NCI-H1694 treated with DMSO at 0.1 percent for 48 hours (cell line): ENCODE measurements at places on chromosomes 3 and 15.
A peak's percentile ranks its signal among the peaks of the same experiment; 100 is the strongest.

DNA sequence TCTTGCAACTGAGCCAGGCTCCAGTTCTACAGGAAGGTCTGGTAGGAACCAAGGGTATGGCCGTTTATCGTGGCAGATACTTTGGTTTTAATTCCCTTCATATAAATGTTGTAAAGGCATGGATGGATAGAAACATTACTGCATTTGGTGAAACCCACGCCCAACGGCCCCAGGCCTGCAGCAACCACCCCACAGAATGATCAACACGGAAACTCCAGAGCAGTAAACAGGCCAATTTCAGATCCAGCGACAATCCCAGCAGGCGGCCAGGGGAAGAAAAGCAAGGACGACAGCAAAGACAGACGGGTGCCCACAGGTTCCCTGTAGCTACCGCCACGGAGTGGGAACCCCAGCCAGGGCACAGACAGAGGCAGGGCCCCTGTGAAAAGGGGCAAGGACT, 32.6 kb upstream of the PCSK6 start:
- no peak for DNase-seq

- peak; percentile 30 for DNase-seq
These were observed 326.6 kb downstream of the ARPP21 start for GRCh38 chr3:35965908-35966307.

GRCh38 chr15:67760901-67761300, 64.4 kb upstream of the SKOR1 start:
- no peak for DNase-seq

DNA sequence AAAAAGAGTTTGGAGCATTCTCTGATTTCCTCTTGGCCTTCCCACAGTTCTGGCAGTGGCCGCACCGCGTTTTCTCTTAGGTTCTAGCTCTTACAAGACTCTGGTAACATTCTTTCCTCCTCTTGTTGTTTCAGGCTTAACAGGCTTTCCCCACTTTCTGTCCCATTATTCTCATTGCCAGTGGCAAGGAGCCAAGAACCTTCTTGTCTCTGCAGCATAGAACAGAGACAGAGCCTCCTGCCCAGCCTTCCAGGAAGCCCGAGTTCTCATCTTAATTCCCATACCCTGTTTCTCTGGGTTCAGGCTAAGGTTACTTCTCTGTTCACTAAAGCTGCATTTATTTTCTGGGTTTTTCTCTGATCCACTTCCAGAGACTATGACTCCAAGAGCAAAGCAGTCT, 61.1 kb downstream of the DUT start:
- DNase-seq, result peak; percentile 13

DNA sequence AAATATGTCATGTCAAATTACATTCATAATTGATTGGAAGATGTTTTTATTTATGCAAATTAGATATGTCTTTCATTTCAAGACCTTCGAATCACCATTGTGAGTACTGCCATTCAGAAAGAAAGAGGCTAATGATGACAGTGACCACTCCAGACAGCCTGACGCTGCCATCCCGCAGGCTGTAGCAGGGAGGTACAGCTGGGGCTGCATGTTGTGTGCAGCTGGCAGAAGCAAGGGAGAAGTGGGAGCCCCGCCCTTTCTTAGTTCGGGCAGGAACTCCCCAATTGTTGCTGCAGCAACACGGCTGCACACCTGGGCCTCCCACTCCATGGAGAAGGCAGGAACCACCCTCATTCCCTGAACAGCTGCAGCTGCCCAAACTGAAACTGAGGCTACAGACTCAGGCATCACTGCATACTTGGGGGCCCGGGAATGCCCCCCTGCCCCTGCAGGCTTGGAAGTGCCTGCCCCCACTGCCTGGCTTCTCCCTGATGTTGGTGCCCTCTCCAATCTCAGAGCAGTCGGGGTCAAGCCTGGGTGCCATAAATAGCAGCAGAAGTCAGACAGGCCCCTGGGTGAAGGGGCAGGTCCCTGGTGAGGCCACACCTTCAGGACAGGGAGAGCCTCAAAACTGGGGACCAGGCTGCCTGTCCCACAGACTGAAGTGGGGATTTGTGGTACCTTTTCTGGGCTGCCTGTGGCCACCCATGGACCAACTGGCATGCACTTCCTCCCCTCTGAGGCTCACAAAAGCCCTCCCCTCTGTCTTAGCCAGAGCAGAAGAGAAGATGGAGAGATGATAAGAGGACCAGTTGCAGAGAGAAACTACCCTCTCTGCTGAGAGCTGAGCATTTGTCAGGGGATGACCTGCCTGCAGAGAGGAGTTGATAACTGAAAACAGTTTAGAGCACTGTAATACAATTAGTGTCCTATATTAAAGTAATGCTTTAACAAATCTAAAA, 964.6 kb downstream of the SI start:
- no peak for DNase-seq

DNA sequence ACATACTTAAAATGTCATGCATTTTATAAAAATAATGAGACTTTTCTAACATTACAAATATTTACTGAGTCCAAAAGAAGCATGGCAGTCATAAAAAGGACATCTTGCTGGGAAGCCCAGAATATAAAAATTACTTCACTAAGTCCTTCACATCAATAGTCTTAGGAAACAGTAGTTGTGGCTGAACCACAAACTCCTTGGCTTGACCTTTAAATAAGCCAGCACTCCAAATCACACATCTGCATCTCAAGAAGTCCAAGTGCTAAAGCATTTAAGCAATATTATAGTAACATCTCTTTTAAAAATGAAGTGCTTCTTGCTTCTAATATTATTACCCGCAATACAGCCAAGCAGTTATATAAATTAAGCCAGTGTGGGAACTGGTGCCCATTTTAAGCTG, 8.8 kb downstream of the CCNL1 start:
- DNase-seq, result no peak

- DNase-seq, result no peak
These were observed 239.0 kb downstream of the ZNF621 start for GRCh38 chr3:40763807-40764206.

- DNase-seq, result no peak
These were observed 77.1 kb downstream of the PDZRN3 start for GRCh38 chr3:73547427-73548248.

- peak; percentile 32 for DNase-seq
These were observed 23.5 kb downstream of the MYH15 start for GRCh38 chr3:108486941-108487340.

GRCh38 chr3:152738656-152739055, 96.3 kb upstream of the P2RY1 start:
- DNase-seq, result no peak

GRCh38 chr3:140244893-140245292, 309.9 kb downstream of the CLSTN2 start:
- no peak for DNase-seq

- no peak for DNase-seq
These were observed 83.5 kb downstream of the C3orf70 start for GRCh38 chr3:185069037-185070030.

DNA sequence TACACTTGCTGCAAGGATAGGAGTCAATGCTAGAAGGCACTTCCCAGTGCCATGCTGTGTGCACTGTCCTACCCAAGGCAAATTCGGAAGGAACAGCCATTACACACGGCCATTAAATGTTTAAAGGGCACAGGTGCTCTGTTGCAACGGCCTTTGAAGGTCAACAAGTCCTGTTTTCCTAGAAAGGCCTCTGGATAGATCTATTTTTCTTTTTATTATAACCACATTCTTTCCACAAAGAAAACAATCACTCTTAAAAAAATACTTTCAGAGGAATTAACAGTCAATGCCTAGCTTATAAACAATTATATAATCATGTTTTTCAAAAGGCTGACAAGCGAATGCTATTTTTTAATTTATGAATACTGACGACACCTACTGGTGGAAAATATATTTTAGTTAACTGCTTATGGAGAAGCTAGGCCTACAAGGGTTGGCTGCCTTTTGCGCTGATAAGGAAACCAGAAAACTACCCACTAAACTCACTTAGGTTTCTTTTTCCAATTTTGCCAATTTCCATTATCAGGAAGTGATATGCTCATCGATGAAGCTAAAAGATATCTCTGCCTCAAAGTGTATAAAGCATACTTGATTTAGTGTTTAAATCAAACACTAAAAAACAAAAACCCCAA, 2.4 kb downstream of the ARHGEF3 start:
- peak; percentile 51 for DNase-seq

GRCh38 chr15:42065468-42065867, 28.9 kb downstream of the PLA2G4D start:
- no peak for DNase-seq

GRCh38 chr3:118984699-118985098, 49.9 kb downstream of the IGSF11 start:
- DNase-seq, result no peak

- no peak for DNase-seq
These were observed 54.5 kb downstream of the PLXNA1 start for GRCh38 chr3:127037418-127037841.

DNA sequence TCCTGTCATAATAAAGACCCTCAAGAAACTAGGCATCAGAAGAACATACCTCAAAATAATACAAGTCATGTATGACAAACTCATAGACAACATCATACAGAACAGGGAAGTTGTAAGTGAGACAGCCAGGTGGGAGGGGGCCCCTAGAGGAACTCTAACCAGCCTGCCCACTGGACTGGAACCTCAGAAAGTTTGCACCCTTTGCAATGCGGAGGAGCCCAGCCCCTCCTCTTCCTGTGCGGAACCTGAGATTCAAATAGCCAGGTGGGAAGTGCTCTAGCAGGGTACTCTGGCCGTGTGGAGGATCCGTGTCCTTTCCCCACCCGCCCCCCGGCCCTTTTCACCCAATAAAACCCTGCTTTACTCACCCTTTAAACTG, 387.0 kb upstream of the CBLB start:
- no peak for DNase-seq

DNA sequence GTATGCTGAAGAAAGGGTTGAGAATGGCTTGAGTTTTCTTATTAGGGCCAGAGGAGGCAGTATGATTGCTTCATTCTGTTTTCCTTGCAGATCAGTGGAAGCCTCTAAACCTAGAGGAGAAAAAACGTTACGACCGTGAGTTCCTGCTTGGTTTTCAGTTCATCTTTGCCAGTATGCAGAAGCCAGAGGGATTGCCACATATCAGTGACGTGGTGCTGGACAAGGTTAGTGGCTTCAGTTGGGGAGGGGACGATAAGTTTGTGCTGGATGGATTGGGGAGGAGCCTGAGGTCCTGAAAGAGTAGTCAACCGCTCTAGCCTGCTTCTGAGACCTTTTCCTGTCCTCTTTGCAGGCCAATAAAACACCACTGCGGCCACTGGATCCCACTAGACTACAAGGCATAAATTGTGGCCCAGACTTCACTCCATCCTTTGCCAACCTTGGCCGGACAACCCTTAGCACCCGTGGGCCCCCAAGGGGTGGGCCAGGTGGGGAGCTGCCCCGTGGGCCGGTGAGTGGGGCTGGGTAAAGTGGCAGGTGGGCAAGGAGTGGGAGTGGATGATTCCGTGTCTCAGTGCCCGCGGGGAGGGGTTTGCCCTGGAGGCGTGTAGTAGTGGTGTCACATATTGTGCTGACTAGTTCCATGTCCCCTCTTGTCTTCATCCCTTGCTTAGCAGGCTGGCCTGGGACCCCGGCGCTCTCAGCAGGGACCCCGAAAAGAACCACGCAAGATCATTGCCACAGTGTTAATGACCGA, 8.5 kb downstream of the EIF4G1 start:
- no peak for DNase-seq

DNA sequence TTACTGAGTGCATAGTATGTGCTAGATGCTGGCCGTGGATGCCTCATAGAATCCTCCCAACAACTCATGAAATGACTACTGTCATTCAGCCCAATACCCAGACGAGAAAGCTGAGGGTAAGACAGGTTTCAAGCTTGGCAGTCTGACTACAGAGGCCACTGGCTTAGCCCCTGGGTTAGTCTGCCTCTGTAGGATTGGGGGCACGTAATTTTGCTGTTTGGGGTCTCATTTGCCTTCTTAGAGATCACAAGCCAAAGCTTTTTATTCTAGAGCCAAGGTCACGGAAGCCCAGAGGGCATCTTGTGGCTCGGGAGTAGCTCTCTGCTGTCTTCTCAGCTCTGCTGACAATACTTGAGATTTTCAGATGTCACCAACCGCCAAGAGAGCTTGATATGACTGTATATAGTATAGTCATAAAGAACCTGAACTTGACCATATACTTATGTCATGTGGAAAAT, 1.0 kb upstream of the CCR5 start:
- no peak for DNase-seq

- no peak for DNase-seq
These were observed 12.0 kb downstream of the PLSCR1 start for GRCh38 chr3:146532406-146532805.

- DNase-seq, result peak; percentile 90
These were observed 44.3 kb downstream of the ATP1B3 start for GRCh38 chr3:141920701-141921100.

- DNase-seq, result no peak
These were observed 619.0 kb downstream of the ROBO1 start for GRCh38 chr3:79148786-79149185.

GRCh38 chr3:64890006-64890405, 202.2 kb upstream of the ADAMTS9 start:
- no peak for DNase-seq

DNA sequence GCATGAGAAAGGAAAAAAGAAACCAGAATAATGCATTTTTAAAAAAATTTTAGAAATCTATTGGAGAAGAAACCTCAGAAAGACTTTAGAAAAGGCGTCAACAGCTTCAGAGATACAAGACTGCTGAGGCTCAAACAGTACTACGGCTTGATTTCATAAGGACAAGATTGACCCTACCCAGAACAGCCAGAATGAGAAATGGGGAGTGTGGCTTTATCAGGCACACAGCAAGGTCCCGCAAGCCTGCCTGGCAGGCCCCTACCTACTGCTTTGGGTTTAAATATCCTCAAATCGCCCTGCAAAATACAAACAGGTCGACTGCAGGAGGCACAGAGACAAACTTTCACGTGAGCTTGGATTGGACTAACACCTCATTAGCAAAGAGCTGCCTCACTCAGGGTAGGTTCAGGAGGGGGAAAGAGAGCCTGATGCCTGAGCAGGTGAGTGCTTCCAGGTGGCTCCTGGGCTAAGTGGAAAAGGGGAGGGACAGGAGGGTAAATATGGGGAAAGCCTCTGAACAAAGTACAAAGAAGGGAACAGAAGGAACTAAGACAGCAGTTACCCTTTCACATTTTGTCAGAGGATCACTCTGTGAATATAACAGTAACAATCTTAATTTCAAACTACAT, 87.5 kb downstream of the RORA start:
- DNase-seq, result no peak

GRCh38 chr15:80673561-80674244, 21.4 kb upstream of the ABHD17C start:
- DNase-seq, result no peak

DNA sequence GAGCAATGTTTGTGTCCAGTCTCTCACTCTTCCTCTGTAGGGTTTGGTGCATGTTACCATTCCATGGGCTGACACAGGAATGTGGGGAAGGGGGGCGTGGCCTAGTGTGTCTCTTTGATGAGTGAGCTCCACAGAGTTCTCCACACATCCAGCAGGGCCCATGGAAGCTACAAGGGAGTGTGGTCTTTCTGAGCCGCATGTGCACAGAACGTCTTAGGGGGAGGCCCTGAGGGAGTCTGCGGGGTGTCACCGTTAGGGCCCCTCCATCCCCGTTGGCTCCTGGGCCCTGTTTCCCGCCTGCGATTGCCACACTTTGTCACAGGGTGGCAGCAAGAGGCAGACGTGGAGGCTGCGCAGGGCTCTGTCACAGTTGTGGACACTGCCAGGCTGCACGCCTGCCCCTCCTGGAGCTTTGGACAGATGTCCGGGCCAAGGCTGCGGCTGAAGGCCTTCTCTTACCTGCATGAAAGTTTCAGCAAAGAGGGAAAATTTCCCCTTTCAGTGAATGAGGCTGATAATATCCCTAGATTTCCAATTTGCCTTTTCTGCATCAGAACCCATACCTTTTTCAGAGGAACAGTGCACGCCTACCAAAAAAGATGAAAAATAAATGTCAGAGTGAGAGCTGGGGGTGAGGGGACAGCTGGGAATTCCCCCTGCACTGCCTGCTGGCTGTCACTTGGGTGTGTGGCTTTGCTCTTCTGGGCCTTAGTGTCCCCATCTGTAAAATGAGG, 24.3 kb downstream of the CACNA2D3 start:
- DNase-seq, result no peak
